ENCODE measurements at places on chromosomes 3 and 15.

DNA sequence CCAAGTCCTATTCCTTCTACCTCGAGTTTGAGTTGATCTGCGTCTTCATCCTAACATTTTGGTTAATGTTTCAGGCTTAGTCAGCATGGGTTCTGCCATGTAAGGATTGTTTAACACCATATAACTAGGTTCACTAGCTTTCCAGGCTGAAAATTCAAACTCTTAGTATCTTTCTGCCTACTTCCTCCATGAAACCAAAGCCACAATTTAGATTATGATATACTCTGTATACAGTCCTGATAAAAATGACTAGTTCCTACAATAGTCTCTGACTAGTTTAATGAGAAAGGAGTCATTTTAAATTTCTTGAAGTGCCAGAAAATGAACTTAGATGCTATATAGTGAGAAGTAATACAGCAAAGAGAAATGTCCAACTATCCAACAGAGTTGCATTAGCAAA lies 6.6 kb upstream of the BTLA start:
- DNase-seq, result no peak

DNA sequence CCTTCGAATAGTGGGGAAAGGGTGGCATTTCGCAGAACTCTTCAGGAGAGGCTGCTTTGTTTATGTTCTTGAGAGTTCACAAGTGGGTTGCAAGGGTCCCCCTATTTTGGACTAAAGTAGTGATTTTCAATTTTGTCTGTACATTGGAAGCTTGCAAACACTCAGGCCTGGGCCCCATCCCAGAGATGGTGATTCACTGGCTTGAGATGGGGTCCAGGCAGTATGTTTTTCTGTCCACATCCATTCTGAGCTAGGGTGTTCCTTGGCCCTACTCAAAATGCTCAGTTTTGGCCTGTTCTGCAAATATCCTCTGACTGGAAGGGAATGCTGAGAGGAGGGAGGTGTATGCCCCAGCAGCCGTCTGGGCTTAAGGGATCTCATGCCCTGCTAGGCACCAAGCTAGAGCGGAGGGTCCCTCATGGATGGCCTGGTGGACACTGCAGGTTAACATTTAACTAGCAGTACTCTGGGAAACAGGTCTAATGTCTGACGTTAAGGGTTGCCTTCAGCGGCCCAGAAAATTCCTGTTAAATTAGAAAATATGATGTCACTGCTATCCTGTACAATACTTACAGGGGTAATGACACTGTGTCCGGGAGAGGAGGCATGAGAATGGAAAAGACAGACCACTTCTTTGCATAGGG lies 181.4 kb downstream of the OPA1 start:
- no peak for DNase-seq

GRCh38 chr3:194379651-194380050 lies 10.1 kb upstream of the LRRC15 start:
- no peak for DNase-seq

DNA sequence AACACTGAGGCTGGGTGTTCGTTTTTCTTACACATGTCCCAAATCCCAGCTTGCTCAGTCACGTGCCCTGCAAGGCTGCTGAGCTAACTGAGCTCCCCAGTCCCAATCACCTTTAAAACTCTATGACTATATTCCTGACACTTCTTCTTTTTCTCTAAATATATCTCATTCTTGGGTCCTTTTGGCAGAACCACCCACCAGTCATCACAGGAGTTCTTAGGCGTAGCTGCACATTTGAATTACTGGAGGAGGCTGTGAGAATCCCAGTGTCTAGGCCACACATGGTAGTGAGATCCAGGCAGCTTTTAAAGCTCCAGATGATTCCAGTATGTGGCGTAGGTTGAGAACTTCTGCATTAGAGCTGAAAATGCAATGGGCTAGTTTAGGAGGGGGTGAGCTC lies 66.3 kb downstream of the ST8SIA2 start:
- DNase-seq, result no peak

DNA sequence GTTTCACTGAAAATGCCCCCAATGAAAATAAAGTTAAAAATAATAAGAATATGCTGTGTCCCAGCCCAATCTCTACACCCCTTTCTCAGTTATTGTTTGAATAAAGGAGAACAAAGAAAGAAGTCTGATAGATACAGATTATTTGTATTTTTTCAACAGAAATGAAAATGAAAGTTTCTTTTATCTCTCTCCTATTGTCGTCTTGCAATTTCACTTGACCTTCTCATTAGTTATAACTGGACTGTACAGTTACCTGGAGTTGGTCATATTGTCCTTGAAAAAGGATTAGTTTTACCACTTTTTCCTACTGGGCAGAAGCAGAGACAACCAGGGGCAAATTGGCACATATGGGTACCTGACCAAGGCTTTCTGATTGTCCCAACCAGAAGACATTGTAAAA lies 440.0 kb downstream of the PDCD6IP start:
- no peak for DNase-seq

DNA sequence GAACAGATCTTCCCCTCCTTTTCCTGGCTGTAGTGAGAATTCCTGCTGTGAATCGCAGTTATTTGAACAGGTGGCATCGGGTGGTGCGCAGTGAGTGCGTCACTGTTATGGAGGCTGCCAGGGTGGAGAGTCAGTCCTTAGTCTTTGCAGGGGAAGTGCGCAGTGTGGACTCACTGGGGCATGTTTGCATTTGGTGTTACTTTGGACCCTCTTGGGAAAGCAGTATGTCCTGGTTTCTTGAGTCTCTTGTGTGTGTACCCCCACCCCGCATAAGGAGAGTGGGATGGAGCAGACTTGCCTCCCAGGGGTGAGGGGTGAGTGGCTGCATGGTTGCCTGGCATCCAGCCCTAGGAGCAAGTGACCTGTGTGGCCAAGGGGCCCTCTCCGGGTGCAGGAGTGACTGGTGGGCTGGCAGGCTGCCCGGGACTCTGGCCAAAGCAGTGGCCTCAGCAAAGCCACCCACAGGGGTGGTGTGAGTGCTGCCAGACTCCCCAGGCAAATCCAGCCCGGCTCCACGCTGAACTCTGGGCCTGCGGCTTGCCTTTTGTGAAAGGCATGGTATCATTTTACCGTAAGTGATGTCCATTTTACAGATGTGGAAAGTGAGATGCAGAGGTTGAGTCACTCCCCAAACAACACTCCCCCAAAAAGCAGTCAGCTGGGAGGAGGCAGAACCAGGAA lies 46.4 kb downstream of the DNASE1L3 start:
- peak; percentile 71 for DNase-seq

DNA sequence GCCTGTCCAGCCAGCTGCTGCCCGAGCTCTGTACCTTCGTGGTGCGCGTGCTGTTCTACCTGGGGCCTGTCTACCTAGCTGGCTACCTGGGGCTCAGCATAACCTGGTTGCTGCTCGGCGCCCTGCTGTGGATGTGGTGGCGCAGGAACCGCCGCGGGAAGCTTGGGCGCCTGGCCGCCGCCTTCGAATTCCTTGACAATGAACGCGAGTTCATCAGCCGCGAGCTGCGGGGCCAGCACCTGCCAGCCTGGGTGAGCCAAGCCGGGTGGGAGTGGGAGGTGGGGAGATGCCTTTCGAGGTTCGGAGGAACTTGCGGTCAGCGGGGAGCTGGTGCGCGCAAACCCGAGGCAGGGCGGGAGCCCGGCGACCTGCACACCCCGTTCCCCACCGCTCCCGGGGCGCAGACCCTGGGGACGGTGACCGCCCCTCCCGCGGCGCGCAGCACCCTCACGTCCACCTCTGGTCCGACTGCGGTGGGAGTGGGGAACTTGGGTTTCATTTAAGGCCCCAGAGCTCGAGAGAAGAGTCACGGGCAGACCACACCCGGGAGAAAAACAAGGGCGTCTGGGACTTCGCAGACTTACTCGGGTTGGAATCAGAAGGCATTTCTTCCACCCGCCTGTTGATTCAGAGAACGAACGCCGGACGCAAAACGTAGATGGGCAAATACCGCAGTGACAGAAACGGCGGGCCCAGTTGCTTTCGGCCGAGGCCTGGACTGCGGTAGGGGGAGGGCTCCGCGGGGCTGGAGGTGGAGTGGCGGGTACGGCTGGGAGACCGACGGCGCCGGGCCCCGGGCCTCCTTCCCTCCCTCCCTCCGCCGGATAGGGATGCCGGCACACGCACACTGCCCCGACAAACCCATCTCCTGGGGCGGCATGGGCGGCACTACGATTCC lies 708 bp downstream of the ESYT3 start:
- no peak for DNase-seq
